ENCODE measurements at places on chromosomes 6 and 20. TPM values are rescaled to one million over a fixed set of nuclear protein-coding genes. Genes with fewer than 3 reads are reported as not detected.

The C4A gene
- total RNA-seq: 8.1 TPM

The IL17A gene
- total RNA-seq: 1.3 TPM

The WFDC2 gene
- total RNA-seq: 2.5 TPM

The GNMT gene
- total RNA-seq: 0.54 TPM

The GMDS gene
- 23.9 TPM for total RNA-seq

Measured in activated naive CD4-positive, alpha-beta T cell treated with anti-CD3 and anti-CD28 coated beads, Interleukin-2, amount 50 U/mL, for 72 hours (primary cell).